Suprapubic skin (tissue), 4 donors: ENCODE measurements at places on chromosomes 5 and 9.

DNA sequence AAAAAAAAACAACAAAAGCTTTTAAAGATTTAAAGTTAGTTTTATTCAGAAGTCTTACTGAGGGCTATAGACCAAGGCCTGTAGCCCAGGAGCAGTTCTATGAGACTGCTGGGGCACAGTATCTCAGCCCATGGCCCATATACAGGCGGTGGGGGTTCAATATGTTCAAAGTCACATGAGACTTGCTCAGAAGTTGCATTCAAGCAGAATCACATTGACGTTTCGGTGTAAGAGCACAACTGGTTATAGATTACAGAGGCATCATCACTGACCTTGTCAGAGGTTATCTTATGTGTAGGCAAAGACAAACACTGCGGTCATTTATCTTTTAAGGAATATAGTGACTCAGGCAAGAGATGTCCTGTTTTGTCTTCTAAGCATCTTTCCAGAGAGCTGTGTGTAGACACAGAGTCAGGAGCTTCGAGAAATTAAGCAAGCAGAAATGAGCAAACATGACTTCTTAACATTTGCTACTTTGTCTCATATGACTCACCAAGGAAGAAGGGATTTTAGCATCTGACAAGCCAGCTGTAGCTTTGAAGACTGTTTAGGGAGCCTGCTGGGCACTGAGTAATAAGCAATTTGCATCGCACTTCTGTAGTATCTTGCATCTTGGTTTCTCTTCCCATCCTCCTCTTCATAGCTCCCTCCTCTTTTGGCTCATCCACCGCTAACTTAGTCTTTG, 12.9 kb upstream of the F2RL1 start:
- H3K27me3 ChIP-seq, result no peaks in the 10 kb centered on the region
- H3K4me3 ChIP-seq, result no peak overlapping the region
- H3K36me3 ChIP-seq, result no peaks in the 10 kb centered on the region
- H3K4me1 ChIP-seq, result peaks cover 35% of the 10 kb centered on the region

DNA sequence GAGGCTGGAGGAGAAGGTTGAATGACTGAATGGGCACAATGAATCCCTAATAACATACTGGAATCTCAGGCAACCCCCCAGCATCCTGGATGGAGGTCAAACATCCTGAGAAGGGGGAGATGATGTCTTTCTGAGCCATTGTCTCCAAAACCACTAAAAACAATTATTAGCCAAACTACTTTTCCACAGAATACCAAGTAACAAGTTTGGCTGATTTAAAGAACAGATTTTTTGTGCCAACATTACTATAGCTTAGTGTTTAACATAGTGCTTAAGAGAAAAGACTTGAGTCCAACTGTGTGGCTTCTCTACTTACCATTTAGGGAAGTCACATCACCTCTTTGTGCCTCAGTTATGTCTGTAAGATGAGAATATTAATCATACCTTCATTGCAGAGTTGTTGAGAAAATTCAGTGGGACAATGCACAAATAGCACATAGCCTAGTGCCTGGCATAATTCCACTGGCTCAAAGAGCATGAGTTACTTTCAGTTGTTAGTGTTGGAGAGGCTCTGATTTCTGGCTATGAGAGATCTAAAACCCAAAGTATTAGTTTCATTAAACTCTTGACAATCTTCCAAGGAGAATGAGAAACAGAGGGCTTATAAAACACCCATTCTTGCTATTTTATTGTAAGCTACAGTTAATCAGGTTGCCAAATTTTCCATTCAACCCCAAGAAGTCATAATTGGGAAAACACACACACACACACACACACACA, 111.3 kb upstream of the NR3C1 start:
- peaks cover 1% of the 10 kb centered on the region for H3K4me1 ChIP-seq
- no peak for DNase-seq
- no peaks in the 10 kb centered on the region for H3K27me3 ChIP-seq
- H3K27ac ChIP-seq, result no peak overlapping the region

GRCh38 chr5:76942581-76942980, 10.3 kb upstream of the CRHBP start:
- H3K36me3 ChIP-seq, result no peaks in the 10 kb centered on the region
- H3K4me1 ChIP-seq, result no peaks in the 10 kb centered on the region
- H3K27ac ChIP-seq, result no peak overlapping the region
- no peak overlapping the region for H3K4me3 ChIP-seq
- H3K27me3 ChIP-seq, result no peaks in the 10 kb centered on the region
- no peak for DNase-seq

- H3K36me3 ChIP-seq, result no peaks in the 10 kb centered on the region
- H3K4me3 ChIP-seq, result no peak overlapping the region
- DNase-seq, result no peak
- H3K27ac ChIP-seq, result no peak overlapping the region
Observed at GRCh38 chr5:65902104-65902503, 24.3 kb upstream of the ERBIN start.

GRCh38 chr5:113343343-113343742, 91.4 kb downstream of the TSSK1B start:
- H3K4me1 ChIP-seq, result peaks cover 28% of the 10 kb centered on the region
- H3K27me3 ChIP-seq, result no peaks in the 10 kb centered on the region
- H3K36me3 ChIP-seq, result no peaks in the 10 kb centered on the region

- H3K27me3 ChIP-seq, result no peaks in the 10 kb centered on the region
- H3K36me3 ChIP-seq, result peaks cover 37% of the 10 kb centered on the region
- H3K4me3 ChIP-seq, result no peak overlapping the region
- no peak for DNase-seq
- no peaks in the 10 kb centered on the region for H3K4me1 ChIP-seq
Observed at GRCh38 chr9:106983346-106983745, 120.4 kb downstream of the ZNF462 start.

- no peak for DNase-seq
- H3K27ac ChIP-seq, result no peak overlapping the region
- no peaks in the 10 kb centered on the region for H3K36me3 ChIP-seq
- no peak overlapping the region for H3K4me3 ChIP-seq
Observed at GRCh38 chr5:35651002-35651756, 33.5 kb downstream of the SPEF2 start.

GRCh38 chr9:125271081-125271480, 9.5 kb downstream of the GAPVD1 start:
- DNase-seq, result no peak
- H3K4me3 ChIP-seq, result no peak overlapping the region
- H3K36me3 ChIP-seq, result no peaks in the 10 kb centered on the region
- peaks cover 40% of the 10 kb centered on the region for H3K4me1 ChIP-seq

GRCh38 chr9:105291422-105291859, 47.0 kb downstream of the SLC44A1 start:
- peaks cover 48% of the 10 kb centered on the region for H3K4me1 ChIP-seq
- H3K4me3 ChIP-seq, result no peak overlapping the region
- no peaks in the 10 kb centered on the region for H3K27me3 ChIP-seq
- no peaks in the 10 kb centered on the region for H3K36me3 ChIP-seq
- no peak for DNase-seq

GRCh38 chr5:163908253-163908652, 402.8 kb downstream of the MAT2B start:
- H3K4me3 ChIP-seq, result no peak overlapping the region
- no peak for DNase-seq
- H3K27ac ChIP-seq, result no peak overlapping the region
- no peaks in the 10 kb centered on the region for H3K36me3 ChIP-seq

DNA sequence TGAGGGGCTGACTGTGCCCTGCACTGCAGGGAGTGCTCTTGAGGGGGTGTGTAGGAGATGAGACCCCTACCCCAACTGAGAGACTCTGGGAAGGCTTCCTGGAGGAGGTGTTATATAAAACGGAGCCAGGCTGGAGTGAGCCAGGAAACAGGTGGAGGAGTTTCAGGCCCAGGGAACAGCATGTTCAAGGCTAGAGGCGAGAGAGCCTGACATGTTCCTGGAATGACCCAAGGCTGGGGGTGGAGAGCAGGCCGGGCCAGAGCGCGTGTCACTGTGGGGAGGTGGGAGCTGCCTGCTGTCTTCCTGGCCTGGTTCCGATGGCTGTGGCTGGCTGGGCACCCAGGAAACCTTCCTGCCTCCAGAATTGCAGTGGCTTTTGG, 48.7 kb downstream of the RXRA start:
- peak overlapping the region; percentile 90 for H3K27ac ChIP-seq
- H3K4me3 ChIP-seq, result peak overlapping the region; percentile 15
- H3K27me3 ChIP-seq, result no peaks in the 10 kb centered on the region
- no peaks in the 10 kb centered on the region for H3K36me3 ChIP-seq
- DNase-seq, result no peak

DNA sequence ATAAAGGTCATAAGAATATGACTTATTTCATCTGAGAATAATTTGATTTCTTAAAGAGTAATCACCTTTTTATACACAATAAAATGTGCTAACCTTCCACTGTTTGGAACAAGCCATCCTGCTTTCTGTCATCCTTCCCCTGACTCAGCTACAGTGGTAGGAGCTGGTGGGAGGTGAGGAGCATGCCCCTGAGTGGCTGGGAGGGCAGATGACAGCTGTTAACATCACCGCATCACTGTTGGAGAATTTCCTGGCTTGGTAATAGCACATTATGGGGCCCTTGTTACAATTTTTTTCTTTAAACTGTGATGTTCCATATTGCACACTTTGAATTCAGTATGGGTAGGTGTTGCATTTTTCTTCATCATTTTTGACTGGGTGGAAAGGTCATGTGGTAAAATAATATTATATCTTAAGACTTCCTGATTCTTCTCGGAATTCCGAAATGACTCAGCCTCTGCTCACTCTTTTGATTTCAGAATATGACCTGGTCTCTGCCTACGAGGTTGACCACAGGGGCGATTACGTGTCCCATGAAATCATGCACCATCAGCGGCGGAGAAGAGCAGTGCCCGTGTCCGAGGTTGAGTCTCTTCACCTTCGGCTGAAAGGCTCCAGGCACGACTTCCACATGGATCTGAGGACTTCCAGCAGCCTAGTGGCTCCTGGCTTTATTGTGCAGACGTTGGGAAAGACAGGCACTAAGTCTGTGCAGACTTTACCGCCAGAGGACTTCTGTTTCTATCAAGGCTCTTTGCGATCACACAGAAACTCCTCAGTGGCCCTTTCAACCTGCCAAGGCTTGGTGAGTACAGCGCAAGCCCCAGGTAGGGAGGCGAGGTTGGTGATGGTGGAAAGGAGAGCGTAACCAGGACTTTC, 5.8 kb downstream of the ADAMTS16 start:
- H3K4me1 ChIP-seq, result peaks cover 7% of the 10 kb centered on the region
- peaks cover 11% of the 10 kb centered on the region for H3K27me3 ChIP-seq
- no peaks in the 10 kb centered on the region for H3K36me3 ChIP-seq
- no peak overlapping the region for H3K27ac ChIP-seq

GRCh38 chr9:98774746-98775145, 21.6 kb downstream of the ANKS6 start:
- no peak overlapping the region for H3K4me3 ChIP-seq
- H3K4me1 ChIP-seq, result no peaks in the 10 kb centered on the region
- H3K27me3 ChIP-seq, result no peaks in the 10 kb centered on the region
- DNase-seq, result no peak

DNA sequence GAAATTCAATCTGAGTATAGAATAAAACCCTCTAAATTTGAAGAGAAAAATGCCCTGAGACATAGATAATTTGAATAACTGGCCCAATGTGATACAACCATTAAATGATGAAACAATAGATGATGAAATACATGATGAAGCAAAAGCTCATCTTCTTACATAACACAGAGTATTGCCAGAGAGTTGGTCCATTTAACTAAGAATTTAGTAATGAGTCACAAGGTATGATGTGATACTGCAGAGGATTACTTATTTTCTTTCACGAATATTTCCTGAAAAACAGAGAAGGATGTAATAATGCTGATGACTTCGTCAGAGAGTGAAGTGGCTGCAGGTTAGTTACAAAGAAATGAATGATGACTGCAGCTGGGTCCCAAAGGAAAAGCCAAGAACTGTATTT, 379.3 kb downstream of the CDH12 start:
- H3K4me3 ChIP-seq, result no peak overlapping the region
- DNase-seq, result no peak
- no peaks in the 10 kb centered on the region for H3K4me1 ChIP-seq
- H3K36me3 ChIP-seq, result no peaks in the 10 kb centered on the region
- no peak overlapping the region for H3K27ac ChIP-seq
- no peaks in the 10 kb centered on the region for H3K27me3 ChIP-seq

DNA sequence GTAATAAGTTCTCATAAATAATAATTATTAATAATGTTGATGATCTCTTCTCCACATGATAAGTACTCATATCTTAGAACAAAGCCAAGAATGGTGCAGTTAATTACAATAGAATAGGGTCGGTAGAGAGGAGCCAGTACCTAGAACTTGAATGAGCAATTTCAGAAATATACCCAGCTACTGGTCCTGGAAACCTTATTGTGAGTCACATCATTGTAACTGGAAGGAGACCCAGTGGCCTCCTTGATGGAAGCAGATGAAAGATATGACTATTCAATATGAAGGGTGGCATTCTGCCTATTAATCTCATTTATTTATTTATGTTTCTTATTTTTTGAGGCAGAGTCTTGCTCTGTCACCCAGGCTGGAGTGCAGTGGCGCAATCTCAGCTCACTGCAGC, 37.7 kb upstream of the SHOC1 start:
- peaks cover 14% of the 10 kb centered on the region for H3K4me1 ChIP-seq
- no peak for DNase-seq
- H3K27me3 ChIP-seq, result no peaks in the 10 kb centered on the region
- H3K36me3 ChIP-seq, result no peaks in the 10 kb centered on the region
- H3K4me3 ChIP-seq, result no peak overlapping the region
- H3K27ac ChIP-seq, result no peak overlapping the region

- no peak overlapping the region for H3K27ac ChIP-seq
- H3K27me3 ChIP-seq, result peaks cover 6% of the 10 kb centered on the region
- no peaks in the 10 kb centered on the region for H3K4me1 ChIP-seq
- no peak for DNase-seq
- H3K4me3 ChIP-seq, result no peak overlapping the region
Observed at GRCh38 chr5:133757396-133757945, 145.1 kb upstream of the FSTL4 start.

DNA sequence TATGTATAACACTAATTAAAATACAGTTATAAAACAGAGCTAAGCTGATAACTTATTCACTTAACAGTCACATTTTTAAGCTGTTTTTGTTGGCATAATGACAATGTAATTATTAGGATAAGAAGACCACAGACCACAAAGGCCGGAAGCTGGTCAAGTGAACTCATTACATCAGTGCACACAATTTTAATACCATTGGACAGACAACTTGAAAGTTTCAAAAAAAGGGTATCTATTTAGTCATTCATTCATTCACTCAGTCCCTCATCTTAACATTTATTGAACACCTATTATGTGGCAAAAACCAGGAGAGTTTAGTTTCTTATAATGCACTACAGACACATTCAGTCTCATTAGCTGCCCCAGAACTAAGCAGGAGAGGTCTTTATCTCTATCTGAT, 11.6 kb downstream of the ERP44 start:
- no peak overlapping the region for H3K27ac ChIP-seq
- peaks cover 21% of the 10 kb centered on the region for H3K4me1 ChIP-seq
- H3K36me3 ChIP-seq, result no peaks in the 10 kb centered on the region
- no peaks in the 10 kb centered on the region for H3K27me3 ChIP-seq

DNA sequence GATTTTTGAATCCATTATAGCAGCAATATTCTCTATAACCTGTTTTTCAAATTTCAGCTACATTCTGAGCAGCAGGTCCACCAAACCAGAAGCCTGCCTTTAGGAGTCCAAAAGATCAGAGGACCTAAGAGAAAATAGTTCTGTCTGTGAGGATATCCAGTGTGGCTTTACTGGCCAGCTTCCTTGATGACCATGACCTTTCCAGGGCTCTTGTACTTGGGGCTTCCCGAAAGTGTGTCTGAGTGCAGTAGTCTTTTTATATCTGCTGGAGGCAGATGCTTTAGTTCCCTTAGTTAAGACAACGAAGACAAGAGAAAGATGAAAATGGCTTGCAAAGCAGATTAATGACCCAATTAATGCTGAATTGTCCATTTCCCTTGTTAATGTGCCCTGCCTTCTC, 72.4 kb downstream of the SGCD start:
- H3K36me3 ChIP-seq, result no peaks in the 10 kb centered on the region
- no peak overlapping the region for H3K27ac ChIP-seq
- H3K27me3 ChIP-seq, result no peaks in the 10 kb centered on the region
- H3K4me3 ChIP-seq, result no peak overlapping the region

- peaks cover 21% of the 10 kb centered on the region for H3K36me3 ChIP-seq
- no peak overlapping the region for H3K4me3 ChIP-seq
- no peak overlapping the region for H3K27ac ChIP-seq
- H3K4me1 ChIP-seq, result peaks cover 6% of the 10 kb centered on the region
- DNase-seq, result no peak
Observed at GRCh38 chr5:34034534-34035327, 8.3 kb downstream of the C1QTNF3 start.
